ENCODE measurements at places on chromosomes 5 and 9.
A peak's percentile ranks its signal among the peaks of the same experiment; 100 is the strongest.

GRCh38 chr9:130530938-130531337 lies 48.4 kb upstream of the FUBP3 start:
- no peak for DNase-seq

GRCh38 chr9:131731237-131731636 lies 8.6 kb downstream of the RAPGEF1 start:
- DNase-seq = peak; percentile 39

DNA sequence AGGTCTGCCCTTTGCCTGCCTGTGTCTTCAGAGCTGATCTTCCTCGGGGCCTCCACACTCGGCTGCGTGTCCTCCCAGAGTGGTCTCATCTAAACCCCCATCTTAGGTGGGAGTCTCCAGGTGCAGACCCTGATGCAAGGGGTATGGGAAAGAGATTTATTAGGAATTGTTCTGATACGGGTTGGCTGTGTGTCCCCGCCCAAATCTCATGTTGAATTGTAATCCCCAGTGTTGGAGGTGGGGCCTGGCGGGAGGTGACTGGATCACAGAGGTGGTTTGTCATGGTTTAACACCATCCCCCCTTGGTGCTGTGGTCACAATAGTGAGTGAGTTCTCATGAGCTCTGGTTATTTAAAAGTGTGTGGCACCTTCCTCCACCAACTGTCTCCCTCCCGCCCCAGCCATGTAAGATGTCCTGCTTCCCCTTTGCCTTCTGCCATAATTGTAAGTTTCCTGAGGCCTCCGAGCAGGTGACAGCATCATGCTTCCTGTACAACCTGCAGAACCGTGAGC lies 208.4 kb downstream of the AOPEP start:
- DNase-seq = no peak

GRCh38 chr5:59800347-59800893 lies 93.1 kb downstream of the PDE4D start:
- peak; percentile 3 for DNase-seq
